ENCODE measurements at places on chromosomes 6 and 20. TPM values are rescaled to one million over a fixed set of nuclear protein-coding genes. Genes with fewer than 3 reads are reported as not detected.

- DNase-seq: no peak
- no peaks in the 10 kb centered on the region for H3K36me3 ChIP-seq
- H3K4me3 ChIP-seq: peak overlapping the region; percentile 63
- peaks cover 27% of the 10 kb centered on the region for H3K4me1 ChIP-seq
These were observed 23.7 kb upstream of the SLC22A7 start for GRCh38 chr6:43274127-43274915.

GRCh38 chr20:22394583-22394982 is 189.8 kb downstream of the FOXA2 start:
- no peaks in the 10 kb centered on the region for H3K4me1 ChIP-seq
- no peaks in the 10 kb centered on the region for H3K36me3 ChIP-seq
- H3K27ac ChIP-seq: no peak overlapping the region
- DNase-seq: no peak
- H3K4me3 ChIP-seq: no peak overlapping the region

GRCh38 chr6:30845183-30845582 is 39.1 kb upstream of the DDR1 start:
- no peaks in the 10 kb centered on the region for H3K27me3 ChIP-seq
- no peak overlapping the region for H3K27ac ChIP-seq
- no peak for DNase-seq
- no peak overlapping the region for H3K4me3 ChIP-seq
- peaks cover 19% of the 10 kb centered on the region for H3K4me1 ChIP-seq
- no peaks in the 10 kb centered on the region for H3K36me3 ChIP-seq

GRCh38 chr6:48765352-48765961 is 654.5 kb upstream of the PTCHD4 start:
- no peaks in the 10 kb centered on the region for H3K4me1 ChIP-seq
- no peak for DNase-seq
- H3K4me3 ChIP-seq: no peak overlapping the region
- no peak overlapping the region for H3K27ac ChIP-seq

- H3K4me3 ChIP-seq: no peak overlapping the region
- no peak for DNase-seq
- no peaks in the 10 kb centered on the region for H3K4me1 ChIP-seq
- no peaks in the 10 kb centered on the region for H3K36me3 ChIP-seq
These were observed 18.5 kb downstream of the CITED2 start for GRCh38 chr6:139355777-139356445.

- DNase-seq: no peak
- no peaks in the 10 kb centered on the region for H3K4me1 ChIP-seq
- H3K27ac ChIP-seq: no peak overlapping the region
- no peaks in the 10 kb centered on the region for H3K27me3 ChIP-seq
- no peaks in the 10 kb centered on the region for H3K36me3 ChIP-seq
- H3K4me3 ChIP-seq: no peak overlapping the region
These were observed 520.1 kb upstream of the IMPG1 start for GRCh38 chr6:76592566-76592965.

DNA sequence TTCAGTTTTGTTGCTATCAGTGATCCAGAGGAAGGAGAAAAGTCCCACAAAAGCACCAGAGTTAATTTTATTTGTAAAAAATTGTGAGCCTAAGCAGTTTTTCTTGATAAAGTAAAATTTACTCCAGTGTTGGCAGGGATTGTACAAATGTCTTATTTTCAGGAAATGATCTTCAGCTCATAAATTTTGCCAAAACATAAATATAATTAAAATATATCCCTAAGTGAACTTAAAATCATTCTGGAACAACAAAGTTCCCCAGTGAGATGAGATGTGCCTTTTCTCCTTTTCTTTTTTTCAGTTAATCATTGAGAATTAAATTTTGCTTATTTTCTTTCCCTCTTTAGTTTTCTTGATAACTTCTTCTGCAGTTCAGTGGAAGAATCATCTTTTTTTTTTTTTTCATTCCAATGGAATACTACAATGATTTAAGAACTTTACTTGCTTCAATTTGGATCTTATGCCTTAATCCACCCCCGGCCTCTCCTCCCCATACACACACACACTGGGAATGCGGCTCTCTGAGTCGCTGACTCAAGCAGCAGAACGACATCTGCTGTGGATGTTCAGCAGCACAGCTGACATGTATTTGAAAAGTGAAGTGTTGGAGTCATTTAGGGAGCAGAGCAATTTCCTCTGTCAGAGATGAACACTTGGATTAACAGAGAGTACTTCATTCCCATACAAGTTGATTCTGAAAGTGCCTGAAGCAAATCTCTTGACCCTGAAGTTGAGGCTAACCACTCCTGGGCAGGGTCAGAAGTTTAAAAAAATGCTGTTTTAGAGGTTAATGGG is 27.7 kb upstream of the LAMA4 start:
- H3K4me3 ChIP-seq: no peak overlapping the region
- H3K27ac ChIP-seq: peak overlapping the region; percentile 21
- DNase-seq: no peak

- no peaks in the 10 kb centered on the region for H3K4me1 ChIP-seq
- H3K4me3 ChIP-seq: no peak overlapping the region
- H3K27me3 ChIP-seq: no peaks in the 10 kb centered on the region
- DNase-seq: no peak
- no peaks in the 10 kb centered on the region for H3K36me3 ChIP-seq
- no peak overlapping the region for H3K27ac ChIP-seq
These were observed 72.3 kb downstream of the CEP57L1 start for GRCh38 chr6:109167562-109167961.

The BACH2 gene
- 6.4 TPM for total RNA-seq

The DNMT3B gene
- 1.2 TPM for total RNA-seq

The CLVS2 gene
- 1.5 TPM for total RNA-seq
